RKO (cell line): ENCODE measurements at places on chromosomes 3 and 15.

DNA sequence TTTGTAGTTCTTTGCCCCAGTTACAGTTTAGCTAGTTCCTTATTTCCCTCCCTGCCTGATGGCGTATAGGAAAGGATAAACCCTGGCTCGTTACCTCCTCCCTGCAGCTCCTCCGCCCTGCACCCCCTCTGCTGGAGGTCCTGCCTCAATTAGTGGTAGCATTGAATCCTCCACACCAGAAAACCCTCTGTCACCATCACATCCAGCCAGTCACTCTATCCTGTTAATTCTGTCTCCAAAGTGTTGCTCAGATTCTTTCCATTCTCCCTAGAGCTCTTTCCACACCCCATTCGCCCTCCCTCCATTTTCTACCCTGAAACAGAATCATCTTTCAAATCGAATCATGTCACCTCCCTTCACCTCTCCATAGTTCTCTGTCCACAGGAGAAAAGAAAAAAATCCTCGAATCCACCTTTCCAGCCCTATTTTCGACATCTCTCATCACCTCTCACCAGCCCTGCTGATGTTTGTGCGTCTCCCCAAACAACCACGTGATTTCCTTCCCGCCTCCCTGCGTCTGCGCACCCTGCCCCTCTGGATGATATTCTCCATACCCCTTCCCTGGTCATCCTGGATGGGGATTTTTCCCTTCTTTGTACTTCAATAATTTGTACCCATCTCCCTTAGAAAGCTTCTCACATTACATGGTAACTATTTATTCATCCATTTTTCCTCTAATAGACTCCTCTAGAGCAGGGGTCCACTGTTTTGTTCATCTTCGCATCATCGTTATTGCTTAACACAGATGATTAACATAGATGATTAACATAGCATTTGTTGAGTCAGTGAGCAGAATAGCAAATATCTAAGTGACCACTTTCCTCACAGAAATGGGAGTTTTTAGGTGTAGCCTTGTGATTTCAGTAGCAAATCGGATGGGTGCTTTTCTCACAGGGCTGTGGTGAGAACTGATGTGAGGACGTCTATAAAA, 37.1 kb downstream of the MAP3K13 start:
- peak; percentile 16 for DNase-seq

DNA sequence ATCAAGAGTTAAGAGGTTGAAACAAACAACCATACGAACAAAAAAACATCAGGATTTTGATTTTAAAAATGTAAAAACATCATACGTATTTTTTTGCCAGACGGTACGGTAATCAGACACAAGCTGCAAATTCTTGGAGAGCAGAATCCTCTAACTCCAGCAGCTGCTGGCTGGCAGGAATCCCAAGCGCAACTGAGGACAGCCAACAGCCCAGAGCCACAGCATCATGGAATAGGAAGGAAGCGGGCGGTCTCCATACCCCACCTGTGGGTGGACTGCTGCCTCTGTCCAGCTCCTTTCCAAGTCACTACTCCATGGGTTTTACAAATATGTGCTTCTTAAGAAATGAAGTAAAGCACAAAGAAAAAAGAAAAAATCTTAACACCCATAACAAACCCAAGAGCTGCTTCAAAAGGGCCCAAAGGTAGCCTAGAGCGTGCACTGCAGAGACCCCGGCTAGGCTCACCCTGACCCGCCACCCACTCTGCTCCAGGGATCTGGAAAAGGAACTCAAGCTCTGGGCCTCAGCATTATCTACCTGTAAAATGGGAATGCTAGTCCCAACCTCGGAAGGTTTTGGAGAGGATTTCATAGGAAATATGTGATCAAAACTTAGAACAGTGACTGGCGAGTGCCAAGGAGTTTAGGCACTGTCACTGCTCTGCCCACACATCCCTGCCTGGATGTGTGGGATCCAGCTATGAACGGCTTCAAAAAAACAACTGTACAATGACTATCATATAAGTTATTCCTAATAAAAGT, 33.4 kb downstream of the ZXDC start:
- no peak for DNase-seq

GRCh38 chr3:22469995-22470394, 719.0 kb upstream of the ZNF385D start:
- DNase-seq = no peak

GRCh38 chr3:47294392-47294791, 11.6 kb downstream of the KLHL18 start:
- no peak for DNase-seq

DNA sequence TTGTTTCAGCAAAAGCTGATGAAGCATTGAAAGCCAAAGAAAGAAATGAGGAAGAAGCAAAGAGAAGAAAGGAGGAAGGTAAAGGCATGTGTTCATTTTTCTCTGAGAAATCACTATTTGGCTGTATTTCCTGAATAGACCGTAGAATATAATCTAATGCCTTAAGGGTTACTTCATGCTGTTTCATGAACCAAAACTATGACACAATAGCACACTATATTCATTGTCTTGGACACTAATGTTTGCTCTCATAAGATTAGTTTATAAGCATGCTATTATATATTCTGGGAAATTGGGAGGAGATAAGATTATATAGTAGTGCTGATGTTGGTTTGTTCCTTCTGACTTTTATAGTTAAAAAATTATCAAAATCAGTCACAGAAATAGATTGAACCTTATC, 110.1 kb upstream of the MLF1 start:
- no peak for DNase-seq

DNA sequence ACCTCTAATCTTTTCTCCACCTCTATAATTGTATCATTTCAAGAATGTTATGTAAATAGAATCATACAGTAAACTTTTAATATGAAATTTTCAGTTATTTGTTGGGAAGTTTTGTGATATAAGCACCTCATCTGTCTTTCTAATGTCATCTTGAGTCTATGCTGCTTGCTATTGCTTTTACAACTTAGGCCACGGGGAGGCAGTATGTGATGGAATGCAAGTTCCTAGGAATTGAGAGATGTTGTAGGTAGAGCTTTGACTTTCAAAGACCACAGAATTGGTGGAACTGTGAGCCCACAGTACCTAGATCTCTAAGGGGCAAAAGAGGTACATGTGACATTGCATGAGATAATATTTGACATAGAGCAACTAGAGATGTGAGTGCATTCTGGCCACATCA, 328.3 kb downstream of the MFSD1 start:
- DNase-seq = no peak
